ENCODE measurements at places on chromosomes 4 and X.

GRCh38 chr4:86569103-86569870, 24.8 kb upstream of the PTPN13 start:
- no peak for DNase-seq

DNA sequence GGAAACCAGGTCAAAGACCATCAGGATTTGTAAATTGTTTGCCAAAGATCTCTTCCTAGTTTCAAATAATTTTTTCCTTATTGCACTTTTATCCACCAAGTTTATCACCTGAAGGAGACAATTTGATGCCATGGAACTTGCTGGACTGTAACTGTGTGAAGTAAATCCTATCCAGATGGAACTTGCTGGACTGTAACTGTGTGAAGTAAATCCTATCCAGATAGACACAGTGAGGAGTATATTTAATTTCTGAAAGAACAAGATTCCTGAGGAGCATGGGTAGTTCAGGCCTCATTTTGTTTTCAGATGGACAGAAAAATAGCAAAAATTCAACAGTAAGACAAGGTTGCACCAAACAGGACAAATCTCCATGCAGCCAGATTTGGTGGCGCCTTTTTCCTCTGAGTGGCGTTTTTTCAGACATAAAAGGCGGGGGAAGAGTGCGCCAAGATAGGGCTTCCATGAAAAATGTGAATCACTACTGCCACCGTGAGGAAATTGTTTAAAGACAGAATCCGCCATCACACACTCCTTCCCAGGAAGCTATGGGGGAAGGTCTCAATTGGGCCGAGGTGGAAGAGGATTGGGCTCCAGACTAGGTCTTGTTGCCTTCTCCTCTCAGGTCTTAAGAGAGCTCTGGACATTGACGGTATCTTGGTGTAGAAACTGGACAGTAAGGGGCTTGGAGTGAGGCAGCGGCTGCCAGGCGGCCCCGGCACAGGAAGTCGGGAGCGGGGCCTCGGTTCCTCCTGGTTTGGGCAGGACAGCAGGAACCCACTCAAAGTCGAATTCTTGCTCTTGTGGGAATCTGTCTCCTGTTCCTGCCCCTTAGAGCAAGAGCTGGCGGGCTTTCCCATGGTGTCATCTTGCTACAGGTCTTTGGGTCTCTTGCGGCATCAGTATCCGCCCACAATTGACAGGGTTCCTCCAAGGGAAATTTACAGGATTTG, 234.7 kb downstream of the OR13H1 start:
- peak; percentile 41 for DNase-seq

DNA sequence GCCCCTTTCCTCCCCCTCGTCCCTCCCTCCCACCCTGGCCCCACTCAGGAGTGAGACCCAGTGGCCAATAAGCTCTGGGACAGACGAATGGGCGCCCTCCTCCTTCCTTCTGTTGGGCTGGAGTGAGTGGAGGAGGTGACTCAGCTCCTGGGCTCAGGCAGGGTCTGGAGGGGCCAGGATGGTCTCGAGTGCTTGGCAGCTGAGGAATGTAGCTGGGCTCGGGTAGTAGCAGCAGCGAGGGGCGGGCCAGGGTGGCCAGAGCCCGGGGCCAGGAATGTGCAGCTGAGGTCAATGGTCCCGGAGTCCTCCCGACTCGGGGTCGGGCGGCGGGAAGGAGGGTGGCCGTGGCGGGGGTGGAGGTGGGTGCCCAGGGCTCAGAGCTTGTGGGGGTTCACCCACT, 15.0 kb downstream of the G6PD start:
- DNase-seq = no peak

GRCh38 chr4:100240008-100240407, 49.7 kb upstream of the DDIT4L start:
- no peak for DNase-seq

GRCh38 chr4:157459785-157460184, 239.3 kb downstream of the GRIA2 start:
- no peak for DNase-seq

DNA sequence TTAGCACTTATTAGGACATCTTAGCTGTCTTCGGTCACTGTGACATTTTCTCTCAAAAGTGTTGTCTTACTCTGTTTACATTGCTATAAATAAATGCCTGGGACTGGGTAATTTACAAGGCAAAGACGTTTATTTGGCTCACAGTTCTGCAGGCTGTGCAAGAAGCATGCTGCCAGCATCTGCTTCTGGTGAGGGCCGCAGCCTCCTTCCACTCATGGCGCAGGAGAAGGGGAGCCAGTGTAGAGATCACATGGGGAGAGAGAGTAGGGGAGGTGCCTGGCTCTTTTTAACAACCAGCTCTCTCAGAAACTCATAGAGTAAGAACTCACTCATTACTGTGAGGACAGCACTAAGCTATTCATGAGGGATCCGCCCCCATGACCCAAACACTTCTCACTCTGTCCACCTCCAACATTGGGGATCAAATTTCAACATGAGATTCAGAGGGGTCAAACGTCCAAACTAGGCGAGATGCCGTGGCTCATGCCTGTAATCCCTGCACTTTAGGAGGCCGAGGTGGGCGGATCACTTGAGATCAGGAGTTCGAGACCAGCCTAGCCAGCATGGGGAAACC, 43.5 kb upstream of the HERC6 start:
- no peak for DNase-seq

DNA sequence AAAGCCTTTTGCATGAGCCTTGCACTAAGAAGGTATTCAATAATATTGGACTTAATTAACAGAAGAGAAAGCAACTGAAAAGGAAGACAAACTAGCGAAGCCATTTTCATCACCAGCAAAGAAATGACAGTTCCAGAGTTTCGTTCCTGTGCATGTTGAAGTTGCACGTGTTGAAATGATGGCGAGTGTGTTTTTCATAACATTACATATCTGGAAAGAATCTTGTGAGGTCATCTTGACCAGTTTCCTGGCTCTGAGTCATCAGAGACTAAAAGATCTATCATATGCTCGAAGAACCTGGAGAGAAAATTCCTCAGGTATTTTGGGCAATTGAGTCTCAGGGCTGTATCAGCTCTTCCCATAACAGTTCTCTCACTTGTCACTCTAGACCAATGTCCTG, 106.2 kb upstream of the MAML3 start:
- no peak for DNase-seq

DNA sequence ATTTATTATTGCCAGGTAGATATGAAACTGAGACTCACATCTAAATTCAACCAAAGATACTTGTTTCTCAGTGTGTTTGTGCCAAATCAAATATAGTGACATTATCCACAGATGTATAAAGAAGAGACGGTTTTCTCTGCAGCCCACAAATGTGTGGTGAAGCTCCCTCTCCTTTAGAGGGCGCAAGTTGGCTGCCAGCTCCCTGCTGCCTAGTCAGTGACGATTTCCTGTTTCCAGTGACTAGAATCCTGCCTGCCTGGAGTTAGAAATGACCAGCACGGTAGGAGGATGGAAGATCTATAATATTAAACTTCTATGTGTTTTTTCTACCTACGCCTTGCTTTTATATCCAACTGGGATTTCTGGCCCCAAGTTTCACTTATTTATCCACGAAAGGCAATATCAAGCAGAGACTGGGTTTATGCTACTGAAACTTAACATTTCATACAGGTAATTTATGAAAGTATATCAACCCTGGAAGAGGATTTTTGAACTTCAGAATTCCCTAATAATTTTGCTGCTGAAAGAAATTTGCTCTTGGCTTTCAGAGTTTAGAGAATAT, 1793.7 kb upstream of the TENM3 start:
- DNase-seq = no peak

DNA sequence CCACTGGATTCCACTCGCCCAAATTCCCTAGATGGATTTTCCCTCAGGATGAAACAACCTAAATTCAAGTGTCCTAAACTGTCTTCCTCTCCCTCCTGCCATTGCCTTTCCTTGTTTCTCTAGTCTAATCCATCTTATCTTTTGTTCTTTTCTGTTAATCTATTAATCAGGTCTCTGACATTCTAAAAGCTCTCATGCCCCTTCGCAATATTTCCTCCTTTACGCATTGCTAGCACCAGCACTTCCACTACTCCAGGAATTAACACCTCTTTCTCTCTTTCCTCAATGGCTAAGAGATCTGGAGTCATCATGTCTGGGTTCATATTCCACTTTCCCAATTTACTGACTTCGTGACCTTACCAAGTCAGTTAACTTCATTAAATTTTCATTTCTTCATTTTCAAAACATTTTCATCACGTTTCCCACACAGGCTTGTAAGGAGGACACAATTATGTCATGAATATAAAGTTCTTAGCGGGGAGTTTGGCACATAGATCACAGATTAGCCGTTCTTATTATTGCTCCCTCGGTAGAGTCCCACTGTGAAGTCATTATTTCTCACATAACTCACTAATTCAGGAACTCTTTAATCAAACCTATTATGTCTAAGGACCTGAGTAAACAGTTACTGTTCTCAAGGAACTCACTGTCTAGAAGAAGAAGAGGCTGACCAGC, 45.3 kb downstream of the FAT4 start:
- DNase-seq = no peak

DNA sequence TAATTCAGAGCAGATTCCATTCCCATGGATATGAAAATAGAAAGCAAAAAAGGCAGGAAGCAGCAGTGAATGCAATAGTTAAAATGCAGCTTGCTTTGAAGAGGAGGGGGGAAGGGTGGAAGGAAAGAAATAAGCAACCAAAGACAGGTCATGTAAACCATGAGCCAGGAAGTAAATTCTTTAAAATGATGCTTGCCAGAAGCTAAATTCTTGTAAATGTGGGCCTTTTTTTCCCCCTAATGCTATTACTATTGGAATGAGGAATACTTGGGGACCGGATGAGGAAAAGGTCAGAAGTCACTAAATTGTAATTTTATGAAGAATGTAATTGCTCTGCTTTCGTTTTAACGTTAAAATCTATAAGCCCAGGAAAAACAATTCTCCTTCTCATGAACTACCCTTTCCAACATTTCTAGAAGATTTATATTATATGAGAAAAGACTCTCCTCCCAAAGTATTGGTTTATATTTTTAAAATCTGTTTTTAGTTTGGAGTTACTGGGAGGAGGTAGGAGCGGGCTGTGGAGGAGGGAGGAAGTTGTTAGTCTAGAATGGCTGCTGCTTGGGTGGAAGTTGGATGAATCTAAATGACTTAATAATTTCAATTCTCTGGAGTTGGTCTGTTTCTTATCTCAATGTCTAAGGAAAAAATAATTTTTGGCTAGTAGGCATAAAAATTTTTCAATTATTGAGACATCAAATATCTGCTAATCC, 77.6 kb upstream of the PCDH18 start:
- DNase-seq = no peak

DNA sequence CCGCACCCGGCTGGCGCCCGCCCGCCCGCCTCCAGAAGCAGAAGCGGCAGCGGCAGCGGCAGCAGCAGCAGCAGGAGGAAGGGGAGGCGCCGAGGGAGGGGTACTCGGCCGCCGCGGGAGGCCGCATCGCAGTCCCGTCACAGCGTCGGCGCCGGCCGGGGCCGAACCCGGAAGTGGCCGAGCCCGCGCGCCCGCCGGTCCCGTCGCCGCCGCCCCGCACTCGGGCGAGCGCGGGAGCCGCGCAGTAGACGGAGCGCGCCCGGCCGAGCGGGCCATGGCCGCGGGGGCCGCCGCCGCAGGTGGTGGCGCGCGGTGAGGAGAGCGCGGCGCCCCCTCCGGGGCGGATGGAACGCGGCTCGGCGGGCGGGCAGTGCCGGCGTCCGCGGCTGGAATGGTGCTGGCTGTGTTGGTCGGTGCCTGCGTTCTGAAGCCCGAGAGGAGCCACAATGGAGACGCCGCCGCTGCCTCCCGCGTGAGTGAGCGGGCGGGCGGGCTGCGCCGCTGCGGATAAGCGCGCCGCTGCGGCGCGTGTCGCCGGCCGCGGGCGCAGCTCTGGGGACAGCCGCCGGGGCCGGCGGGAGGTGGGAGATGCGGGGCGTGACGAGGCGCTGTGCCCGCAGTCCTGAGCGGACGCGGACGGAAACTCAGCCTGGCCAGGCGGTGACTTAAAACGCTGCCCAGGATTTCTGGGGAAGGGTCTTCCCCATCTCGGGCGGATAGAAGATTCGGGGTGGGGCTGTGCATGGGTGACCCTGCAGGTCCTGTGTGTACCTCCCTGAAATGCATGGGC, at the start of gene KLHL2:
KLHL2 (plus strand) TSS at position 131 of the 790 bp plus-strand sequence; CDS start at position 447, 316 bp downstream.
- peak; percentile 69 for DNase-seq

GRCh38 chr4:1330761-1331590, 16.0 kb upstream of the UVSSA start:
- DNase-seq = peak; percentile 43

DNA sequence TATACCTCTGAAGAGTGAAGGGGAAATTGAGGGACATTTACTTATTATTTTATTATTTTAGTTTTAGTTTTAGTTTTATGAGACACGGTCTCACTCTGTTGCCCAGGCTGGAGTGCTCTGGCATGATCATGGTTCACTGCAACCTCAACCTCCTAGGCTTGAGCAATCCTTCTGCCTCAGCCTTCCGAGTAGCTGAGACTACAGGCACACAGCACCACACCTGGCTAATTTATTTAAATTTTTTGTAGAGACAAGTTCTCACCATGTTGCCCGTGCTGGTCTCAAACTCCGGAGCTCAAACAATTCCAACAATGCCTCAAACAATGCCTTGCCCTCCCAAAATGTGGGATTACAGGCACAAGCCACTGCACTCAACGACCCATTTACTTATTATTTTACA, 68.4 kb upstream of the BMP2K start:
- no peak for DNase-seq

GRCh38 chrX:55715847-55716246, 1.7 kb upstream of the RRAGB start:
- DNase-seq = no peak

GRCh38 chr4:149723065-149723464, 92.6 kb downstream of the IQCM start:
- no peak for DNase-seq

DNA sequence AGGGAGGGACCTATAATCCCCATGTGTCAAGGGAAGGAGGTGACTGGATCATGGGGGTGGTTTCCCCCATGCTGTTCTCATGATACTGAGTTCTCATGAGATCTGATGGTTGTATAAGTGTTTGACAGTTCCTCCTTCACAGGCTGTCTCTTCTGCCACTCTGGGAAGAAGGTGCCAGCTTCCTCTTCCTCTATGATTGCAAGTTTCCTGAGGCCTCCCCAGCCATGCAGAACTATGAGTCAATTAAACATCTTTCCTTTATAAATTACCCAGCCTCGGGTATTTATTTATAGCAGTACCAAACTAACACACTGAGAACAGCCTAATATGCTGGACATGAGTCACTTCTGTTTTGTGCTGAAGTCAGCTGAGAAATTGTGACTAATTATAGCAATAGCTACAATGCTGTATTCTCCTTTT, 656.9 kb upstream of the CPEB2 start:
- DNase-seq = no peak
